Lung (tissue), 17 donors: ENCODE measurements at places on chromosomes 6 and 20. TPM values are rescaled to one million over a fixed set of nuclear protein-coding genes. Genes with fewer than 3 reads are reported as not detected.
A peak's percentile ranks its signal among the peaks of the same experiment; 100 is the strongest.

- no peak for DNase-seq
Measured at GRCh38 chr6:54320871-54321270, 12.6 kb downstream of the TINAG start.

- no peak for DNase-seq
Measured at GRCh38 chr6:142940487-142940886, 4.5 kb downstream of the HIVEP2 start.

KCTD20 gene
- 40.5 TPM for total RNA-seq

DNA sequence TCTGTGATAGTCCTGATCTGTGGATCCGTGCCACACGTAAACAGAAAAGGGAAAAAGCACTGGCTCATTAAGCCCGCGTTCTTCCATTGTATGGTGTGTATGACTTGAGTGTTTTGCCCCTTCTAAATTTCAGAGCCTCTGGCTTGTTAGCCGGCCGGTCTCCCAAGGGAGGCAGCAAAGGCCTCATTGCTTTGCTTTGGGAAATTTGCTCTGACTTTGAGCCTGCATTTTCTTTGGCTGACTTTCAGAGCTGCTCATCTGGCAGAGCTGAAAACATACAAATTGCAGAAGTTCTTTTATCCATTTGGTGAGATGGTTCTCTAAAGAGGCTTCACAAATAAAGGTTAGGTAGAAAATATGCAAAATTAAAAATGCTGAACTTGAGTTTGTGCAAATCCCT is 123.0 kb downstream of the UTRN start:
- DNase-seq = no peak

NOX3 gene
- not detected for total RNA-seq

KCNQ5 gene
- 0.74 TPM for total RNA-seq

DNA sequence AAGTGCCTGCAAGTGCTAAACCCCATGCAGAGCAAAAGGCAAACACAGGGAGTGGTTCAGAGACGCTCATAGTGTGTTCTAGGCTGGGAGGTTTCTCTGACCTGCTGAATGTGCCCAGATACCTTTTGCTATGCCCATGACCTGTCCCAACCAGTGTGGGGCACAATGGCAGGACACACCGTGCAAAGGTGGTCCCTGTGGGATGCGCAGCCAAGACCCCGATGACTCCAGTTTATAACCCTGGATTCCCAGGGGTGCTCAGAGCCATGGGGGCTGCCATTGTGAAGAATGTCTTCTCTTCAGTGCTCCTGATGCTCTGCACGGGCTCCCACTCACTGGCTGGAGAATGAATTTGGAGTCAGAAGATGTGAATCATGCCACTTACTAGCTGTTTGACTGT is 2.2 kb upstream of the NINL start:
- no peak for DNase-seq

GRCh38 chr6:14286634-14287428 is 169.3 kb downstream of the CD83 start:
- DNase-seq = no peak

GRCh38 chr6:108676555-108676954 is 115.8 kb downstream of the FOXO3 start:
- DNase-seq = no peak

- no peak for DNase-seq
Measured at GRCh38 chr6:34146801-34147592, 1.1 kb upstream of the GRM4 start.

DNA sequence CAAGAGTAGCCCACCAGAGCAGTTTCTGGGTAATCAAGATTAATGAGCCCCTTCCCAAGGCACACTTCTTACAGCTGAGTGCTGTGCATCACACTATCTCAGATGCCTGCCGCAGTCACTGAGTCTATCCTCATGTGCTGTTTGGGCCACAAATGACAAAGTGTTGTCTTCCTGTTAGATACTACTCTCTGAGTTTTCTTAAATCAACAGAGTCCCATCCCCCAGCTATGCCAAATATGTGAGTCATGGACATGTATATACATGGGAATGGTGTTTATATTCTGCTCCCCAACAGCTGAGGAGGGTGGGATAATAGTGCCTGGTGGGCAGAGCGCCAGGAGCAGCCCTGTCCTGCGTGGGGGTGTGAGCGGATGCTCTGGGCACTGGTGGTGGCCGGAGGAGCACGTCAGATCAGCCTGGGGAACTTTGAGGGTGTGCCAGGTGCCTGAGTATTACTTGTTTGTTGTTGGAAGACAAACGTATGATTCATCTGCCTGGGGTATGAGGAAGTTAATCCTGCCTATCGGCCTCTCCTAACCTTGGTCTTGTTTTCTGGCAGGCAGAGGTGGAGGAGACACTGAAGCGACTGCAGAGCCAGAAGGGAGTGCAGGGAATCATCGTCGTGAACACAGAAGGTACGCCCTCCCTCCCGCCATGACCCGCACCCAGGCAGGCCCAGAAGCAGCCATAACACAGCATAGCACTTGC is 9.6 kb downstream of the DYNLRB1 start:
- DNase-seq = peak; percentile 76

GRCh38 chr6:31355583-31355948 is 1.4 kb downstream of the HLA-B start:
- DNase-seq = no peak

UFL1 gene
- 22.3 TPM for total RNA-seq

- DNase-seq = no peak
Measured at GRCh38 chr6:20584100-20584731, 50.0 kb downstream of the CDKAL1 start.

TSPYL4 gene
- total RNA-seq = 14.8 TPM

- no peak for DNase-seq
Measured at GRCh38 chr6:27785294-27785693, 126.9 kb downstream of the OR2B2 start.

RIPOR3 gene
- total RNA-seq = 4.3 TPM

GRCh38 chr6:72619883-72620696 is 1.8 kb upstream of the KCNQ5 start:
- DNase-seq = peak; percentile 68
